Mammary microvascular endothelial cell (primary cell): ENCODE measurements at places on chromosomes 11 and 22. TPM values are rescaled to one million over a fixed set of nuclear protein-coding genes. Genes with fewer than 3 reads are reported as not detected.

GUCY1A2 gene
- under 0.01 and 0.05 TPM in 2 replicates for total RNA-seq

RAB36 gene
- 0.73 and 1.3 TPM in 2 replicates for total RNA-seq

TRIM48 gene
- total RNA-seq: not detected in 2 replicates

STIM1 gene
- total RNA-seq: 14.1 and 18.0 TPM in 2 replicates

DDTL gene
- 0.39 and 0.60 TPM in 2 replicates for total RNA-seq

CATSPERZ gene
- total RNA-seq: 0.15 TPM in 1 of 2 replicates, not detected in the other
